Thymus (tissue), 14 donors: ENCODE measurements at places on chromosomes 7 and 10. TPM values are rescaled to one million over a fixed set of nuclear protein-coding genes. Genes with fewer than 3 reads are reported as not detected.

DNA sequence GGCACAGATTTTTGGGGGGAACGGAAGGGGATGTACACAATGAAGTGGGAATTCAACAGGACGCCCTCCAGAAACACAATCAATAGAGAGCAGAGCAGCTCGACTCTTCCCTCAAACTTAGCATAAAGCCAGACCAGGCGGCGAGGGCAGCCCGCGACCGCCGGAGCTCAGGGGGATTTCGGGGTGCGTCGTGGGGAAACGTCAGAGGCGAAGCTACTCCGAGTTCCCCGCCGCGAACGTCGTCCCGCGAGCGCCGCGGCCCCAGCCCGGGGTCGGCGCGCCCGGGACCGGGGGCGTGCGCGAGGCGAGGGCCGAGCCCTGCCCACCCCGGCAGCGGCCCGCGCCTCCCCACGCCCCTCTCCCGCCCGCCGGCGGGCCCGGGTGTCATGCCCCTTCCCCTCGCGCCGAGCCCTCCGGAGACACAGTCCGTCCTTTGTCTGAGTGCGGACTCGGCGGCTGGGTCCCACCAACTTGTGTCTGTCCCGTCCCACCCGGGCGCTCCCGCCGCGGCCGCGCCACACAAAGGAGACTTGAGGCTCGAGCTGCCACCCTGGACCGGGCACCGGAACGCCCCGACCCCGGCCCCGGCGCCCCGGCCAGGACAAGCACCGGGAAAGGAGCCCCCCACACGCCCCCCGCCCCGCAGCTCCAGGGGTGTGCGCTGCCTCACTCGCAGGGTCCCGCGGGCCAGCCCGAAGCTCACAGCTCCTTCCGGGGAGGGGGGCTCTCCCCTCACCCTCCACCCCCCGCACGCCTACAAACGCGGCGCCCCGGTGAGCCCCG lies 634 bp downstream of the EZH2 start:
- DNase-seq = peak; percentile 45

DNA sequence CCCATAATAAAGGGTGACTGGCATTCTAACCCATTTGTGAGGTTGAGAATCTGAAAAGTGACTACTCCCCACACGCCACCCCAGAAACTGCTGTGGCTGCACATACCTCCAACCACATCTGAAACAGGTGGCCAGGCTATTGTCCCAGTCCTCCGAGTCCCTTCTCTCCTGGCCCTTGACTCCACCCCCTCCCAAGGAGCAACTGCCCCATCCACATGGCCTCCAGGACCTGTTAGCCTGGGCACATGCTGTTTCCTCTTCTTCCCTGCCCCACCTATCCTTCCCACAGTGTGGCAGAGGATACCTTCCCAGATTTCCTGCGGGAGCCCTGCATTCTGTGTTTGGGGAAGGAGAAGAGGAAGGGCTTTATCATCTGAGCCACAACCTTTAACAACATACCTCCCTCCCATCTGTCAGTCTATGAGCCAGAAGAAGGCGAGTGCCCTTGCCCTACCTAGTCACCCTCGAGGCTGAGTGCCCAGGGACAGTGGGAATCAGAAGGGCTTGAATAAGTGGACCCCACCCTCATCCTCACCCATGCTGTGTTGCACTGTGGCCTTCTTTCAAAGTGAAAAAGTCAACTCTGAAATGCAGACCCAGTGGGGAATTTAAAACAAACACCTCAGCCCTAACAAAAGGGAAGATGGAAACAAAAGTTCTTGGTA lies 11.9 kb downstream of the STEAP1B start:
- DNase-seq = no peak

- DNase-seq = no peak
Measured at GRCh38 chr7:20401861-20402746, 71.4 kb downstream of the ITGB8 start.

Gene NFE2L3
- total RNA-seq = 39.3 TPM

Gene CHST12
- total RNA-seq = 5.8 TPM

- DNase-seq = no peak
Measured at GRCh38 chr7:37330775-37331174, 117.9 kb downstream of the ELMO1 start.

Gene CYP3A5
- 2.1 TPM for total RNA-seq

Gene TUBB8
- 0.05 TPM for total RNA-seq

DNA sequence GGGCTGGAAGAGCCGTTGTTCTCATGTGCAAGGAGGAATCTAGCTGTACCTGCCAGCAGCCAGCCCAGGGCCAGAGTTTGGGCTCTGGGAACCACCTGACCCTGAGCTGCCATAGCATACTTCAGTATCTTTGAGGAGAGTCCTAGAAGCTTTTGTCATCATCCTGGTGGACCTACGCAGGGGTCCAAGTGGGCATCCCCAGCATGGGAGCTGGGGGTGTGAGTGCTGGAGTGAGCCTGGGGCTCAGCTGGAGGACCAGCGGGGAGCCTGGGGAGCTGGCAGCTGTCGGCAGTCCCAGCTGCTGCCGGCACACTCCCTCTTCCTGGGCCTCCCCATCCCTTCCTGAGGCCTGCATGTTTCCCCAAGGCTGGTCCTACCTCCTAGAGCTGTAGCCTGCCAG lies 32.5 kb downstream of the C10orf105 start:
- no peak for DNase-seq

- DNase-seq = no peak
Measured at GRCh38 chr10:48574322-48574796, 30.5 kb downstream of the ARHGAP22 start.

- DNase-seq = no peak
Measured at GRCh38 chr7:135575296-135575695, 17.6 kb downstream of the NUP205 start.

DNA sequence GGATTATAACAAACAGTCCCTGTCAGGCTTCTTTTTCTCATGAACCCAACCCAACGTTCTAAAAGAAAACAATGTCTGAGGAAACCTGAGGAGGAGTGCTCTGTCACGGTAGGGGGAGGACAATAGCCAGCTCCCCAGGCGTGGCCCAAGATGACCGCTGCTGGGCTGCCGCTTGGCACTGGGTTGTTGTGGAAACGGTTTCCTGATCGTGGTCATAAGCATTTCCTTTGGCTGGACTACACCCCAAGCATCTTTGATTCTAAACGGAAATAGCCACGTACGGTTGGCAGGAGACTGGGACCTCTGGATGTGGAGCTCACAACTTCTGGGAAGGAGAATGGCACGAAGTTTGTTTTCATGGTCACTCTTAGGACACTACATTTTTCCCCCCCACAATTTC lies 30.4 kb upstream of the DMBT1 start:
- DNase-seq = no peak

Gene AKR1B15
- total RNA-seq = 0.24 TPM

GRCh38 chr7:101175664-101176063 lies 4.4 kb downstream of the NAT16 start:
- no peak for DNase-seq

Gene SFTPA1
- total RNA-seq = 1.4 TPM

DNA sequence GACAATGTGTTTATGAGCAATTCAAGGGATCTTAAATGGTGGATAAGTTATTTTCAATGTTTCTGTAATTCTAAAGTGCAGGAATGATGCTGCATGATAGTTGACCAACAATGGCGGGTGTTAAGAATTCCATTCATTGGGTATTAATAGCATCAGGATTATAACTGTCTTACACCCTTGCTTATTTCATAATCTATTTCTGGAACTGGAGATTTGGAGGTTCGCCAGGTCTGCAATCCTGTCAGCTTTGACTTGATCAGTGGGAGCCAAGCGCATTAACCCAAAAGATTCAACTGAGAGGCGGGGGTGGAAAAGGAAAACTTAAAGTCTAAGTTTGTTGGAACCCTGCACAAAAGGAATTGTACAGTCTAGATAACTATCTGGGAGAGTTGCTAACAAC lies 114.9 kb upstream of the ZEB1 start:
- DNase-seq = no peak

GRCh38 chr7:108499566-108499965 lies 26.4 kb downstream of the PNPLA8 start:
- no peak for DNase-seq

Gene GPC2
- 11.2 TPM for total RNA-seq

Gene INPP5A
- total RNA-seq = 11.0 TPM

DNA sequence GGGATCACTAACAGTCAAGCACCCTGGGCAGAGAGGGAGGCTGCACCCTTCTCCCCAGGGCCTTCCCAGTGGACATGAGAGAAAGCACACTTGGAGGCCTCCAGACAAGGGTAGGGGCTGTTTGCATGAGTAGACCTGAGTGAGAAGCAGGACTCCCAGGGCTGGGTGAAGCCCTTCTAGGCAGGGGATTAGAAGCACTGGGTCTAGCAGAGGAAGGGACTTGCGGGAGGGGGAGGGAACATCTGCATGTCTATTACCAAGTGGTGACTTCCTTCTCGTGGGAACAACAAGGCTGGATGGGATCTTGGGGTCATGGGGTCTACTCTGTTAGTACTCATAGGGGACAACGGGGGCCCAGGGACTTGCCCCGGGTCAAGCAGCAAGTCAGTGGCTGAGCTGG lies 67.8 kb downstream of the EMX2 start:
- DNase-seq = no peak

Gene TECTB
- 0.05 TPM for total RNA-seq

DNA sequence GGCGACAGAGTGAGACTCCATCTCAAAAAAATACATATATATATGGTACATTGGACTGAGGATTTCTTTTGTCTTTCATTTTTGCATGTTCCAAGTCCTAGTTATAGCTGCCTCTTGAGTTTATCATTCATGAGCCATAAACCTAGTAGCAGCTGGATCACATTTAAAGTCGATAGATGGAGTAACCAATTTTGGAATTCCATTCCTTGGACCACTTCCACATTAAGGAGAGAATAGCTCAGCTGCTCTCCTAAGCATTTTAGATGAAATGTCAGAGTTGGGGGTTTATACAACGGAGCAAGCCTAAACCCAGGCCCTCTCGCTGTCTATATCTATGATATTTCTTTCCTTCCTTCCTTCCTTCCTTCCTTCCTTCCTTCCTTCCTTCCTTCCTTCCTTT lies 141.2 kb downstream of the LYZL1 start:
- no peak for DNase-seq
